Left lobe of liver (tissue), 2 donors: ENCODE measurements at places on chromosomes 2 and 18.

DNA sequence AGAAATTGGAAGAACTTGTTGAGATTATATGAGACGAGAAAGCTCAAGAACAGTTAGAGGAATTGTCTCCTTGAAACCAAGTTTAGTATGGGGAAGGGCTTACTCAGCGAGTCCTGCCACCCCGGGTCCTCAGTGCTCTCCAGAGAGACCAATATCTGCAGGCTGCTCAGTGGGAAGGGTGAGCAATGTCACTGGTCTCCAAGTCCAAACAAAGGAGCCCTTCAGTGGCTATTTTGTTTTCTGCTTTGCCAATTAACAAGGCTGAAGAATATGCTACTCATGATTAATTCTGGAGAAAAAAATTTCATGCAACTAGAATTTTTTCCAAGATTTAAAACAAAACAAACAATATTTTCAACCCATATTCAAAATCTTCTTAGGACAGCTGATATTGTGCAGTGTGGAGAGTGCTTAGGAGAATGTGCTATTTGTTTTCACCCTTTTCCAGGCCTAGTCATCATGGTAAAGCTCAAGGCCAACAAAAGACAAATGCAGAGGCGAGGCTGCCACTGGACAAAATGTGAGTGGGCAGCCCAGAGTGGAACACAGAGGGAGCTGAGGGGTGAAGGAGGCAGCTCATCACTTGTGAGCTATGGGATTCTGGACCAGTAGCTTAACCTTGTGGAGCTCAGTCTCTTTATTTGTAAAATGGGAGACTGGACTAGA is 83.8 kb upstream of the TMEM17 start:
- DNase-seq, result no peak

GRCh38 chr2:106108351-106108750 is 85.8 kb downstream of the UXS1 start:
- no peak for DNase-seq

GRCh38 chr2:61252031-61252430 is 90.0 kb downstream of the C2orf74 start:
- DNase-seq, result no peak

DNA sequence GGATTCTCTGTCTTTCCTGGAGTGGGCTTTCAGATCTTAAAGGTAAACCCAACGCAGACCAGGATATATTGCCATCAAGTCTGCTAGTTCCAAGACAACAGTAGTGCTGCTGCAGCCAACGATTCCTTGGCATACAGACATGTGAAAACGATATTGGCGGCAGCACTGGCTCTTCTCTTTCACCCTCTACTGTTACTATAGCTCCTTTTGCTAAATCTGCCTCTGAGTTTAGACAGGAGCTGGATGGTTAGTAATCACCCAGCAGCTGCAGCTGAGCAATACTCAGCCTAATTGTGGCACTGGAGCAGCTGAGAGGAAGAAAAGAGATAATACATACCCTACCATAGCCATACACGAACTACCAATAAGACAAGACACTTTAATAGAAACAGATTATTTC is 4.0 kb downstream of the YES1 start:
- DNase-seq, result no peak

- DNase-seq, result no peak
Observed at GRCh38 chr2:120637847-120638246, 97.8 kb upstream of the GLI2 start.

DNA sequence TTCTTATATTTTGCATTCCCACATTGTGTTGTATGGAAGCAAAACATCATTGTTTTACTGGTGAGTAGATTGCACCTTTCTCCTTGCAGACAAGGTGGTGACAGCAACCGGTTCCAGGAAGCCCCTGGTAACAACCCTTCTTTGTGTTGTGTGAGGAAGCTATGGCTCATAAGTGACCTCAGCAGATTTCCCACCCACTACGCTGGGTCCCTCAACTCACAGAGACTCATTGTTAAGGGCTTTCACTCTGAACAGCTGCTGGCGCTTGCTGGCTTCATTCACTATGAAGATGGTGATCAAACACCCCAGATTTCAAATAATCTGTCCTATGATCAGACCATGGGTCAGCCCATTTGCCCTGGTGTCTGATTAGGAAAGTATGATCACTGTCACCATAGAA is 53.4 kb downstream of the WIPF1 start:
- DNase-seq, result no peak

DNA sequence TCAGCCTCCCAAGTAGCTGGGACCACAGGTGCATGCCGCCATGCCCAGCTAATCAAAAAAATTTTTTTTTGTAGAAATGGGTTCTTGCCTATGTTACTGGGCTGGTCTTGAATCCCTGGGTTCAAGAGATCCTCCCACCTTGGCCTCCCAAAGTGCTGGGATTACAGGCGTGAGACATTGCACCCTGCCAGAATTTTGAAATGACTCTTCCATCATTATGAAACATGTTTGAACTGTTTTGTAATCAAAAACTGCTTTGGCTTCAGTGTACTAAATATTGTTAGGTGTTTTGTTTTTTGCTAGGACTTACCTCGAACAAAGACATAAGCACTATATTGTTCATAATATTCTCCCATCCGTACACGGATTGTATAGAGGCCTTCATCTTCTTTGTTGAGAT is 55.8 kb downstream of the MYOM1 start:
- DNase-seq, result no peak

GRCh38 chr2:84776011-84776410 is 104.9 kb downstream of the TRABD2A start:
- DNase-seq, result no peak

GRCh38 chr2:86038291-86039081 is 67.2 kb downstream of the POLR1A start:
- no peak for DNase-seq

DNA sequence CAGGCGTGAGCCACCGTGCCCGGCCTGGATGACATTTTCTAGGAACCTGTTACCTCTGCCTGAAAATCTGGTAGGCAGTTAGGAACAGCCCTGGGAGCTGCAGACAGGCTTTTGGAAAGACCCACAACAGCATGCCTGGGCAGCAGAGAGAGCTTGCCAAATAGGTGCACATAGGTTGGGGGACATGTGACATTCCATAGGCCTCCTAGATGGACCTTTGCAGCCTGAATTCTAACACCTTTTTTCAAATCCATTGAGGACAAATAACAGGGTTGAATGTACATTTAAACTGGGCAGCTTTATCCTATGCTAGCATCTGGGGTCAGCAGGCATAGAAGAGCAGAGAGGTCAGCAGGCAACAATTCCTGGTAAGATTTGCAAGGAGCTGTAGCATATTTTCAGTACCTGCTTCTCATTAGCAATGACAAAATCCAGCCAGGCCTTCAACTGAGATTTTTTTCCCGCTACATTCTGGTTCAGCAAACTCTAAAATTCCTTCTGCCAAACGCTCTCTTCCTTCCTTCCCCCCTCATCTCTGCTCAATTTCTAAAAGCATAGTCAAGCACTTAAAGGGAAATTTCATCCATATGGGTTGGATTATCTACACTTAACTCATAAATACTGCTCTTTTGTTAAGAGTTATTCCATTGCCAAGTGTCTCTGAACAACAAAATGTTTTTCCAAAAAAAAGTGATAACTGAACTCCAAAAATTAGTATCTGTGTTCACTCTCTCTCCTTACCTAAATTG is 75.2 kb downstream of the SOWAHC start:
- DNase-seq, result no peak

DNA sequence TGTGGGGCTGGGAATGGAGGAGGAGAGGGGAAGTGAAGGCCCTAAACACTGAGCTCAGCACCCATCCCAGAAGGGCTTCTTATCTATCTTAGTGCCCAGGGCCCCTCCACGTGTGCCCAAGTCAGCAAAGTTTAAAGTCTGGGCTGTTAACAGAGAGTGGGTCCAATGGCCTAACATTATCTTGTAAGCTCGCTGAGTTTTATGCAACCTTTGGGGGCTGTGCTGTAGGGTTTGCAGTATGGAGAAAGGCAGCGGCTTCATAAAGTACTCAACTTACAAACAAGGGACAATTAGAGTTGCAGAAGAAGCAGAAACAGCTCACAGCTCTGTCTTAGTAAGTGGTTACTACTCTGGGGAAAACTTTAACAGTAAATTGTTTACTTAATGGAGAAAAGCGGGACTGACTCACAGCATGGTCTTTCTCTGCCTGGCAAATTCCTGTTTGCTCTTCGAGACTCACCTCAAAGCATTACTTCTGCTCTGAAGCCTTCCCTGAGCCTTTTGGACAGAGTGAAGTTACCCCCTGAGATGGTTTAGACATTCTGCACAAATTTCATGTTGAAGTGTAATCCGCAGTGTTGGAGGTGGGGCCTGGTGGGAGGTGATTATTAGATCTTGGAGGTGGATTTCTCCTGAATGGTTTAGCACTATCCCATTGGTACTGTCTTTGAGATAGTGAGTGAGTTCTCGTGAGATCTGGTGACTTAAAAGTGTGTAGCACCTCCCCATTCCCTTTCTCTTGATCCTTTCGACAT is 9.0 kb downstream of the ENOSF1 start:
- peak; percentile 10 for DNase-seq

- no peak for DNase-seq
Observed at GRCh38 chr2:164797627-164798026, 44.0 kb downstream of the COBLL1 start.

DNA sequence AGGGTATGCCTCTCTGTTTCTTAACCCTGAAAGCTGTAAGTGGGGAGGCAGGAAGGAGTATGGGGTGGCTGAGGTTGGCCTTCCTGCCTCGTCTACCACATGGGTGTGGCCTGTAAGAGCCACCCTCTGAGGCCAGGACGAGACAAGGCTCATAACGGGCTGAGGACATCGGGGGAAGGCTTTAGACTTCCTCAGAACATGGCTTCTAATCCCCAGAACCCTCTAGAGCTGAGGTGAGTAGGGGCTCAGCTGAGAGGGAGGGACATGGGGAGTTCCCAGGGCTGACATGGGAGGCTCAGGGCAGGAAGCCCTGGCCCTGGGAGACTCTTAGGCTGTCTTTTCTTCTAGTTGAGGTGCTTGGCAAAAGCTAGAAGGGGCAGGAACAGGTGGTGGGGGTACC is 36.7 kb downstream of the EMX1 start:
- DNase-seq, result no peak

- no peak for DNase-seq
Observed at GRCh38 chr2:236552581-236553363, 16.9 kb upstream of the ACKR3 start.

DNA sequence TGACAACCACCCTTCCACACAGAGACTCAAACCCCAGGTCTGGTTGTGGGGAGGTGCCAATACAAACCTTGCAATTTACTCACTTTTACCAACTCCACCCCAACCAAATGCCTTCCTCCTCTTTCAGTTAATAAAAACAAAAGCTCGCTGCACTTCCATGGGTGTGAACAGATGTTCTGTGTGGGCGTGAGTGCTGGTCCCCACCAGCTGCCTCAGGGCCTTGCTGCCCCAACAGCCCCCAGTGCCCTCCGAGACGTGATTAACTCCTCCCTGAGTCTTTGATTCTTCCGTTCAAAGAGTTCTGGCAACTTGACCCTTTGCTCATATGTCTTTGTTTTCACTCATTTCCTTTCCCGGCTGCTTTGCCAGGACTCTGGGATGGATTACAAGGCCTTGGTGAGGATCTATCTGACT is 258.9 kb upstream of the CXCR4 start:
- DNase-seq, result no peak

- DNase-seq, result no peak
Observed at GRCh38 chr2:112187805-112188596, 49.8 kb downstream of the FBLN7 start.

GRCh38 chr2:23409248-23409647 is 24.3 kb downstream of the KLHL29 start:
- DNase-seq, result no peak

- DNase-seq, result no peak
Observed at GRCh38 chr2:85134896-85135659, 1.9 kb downstream of the TCF7L1 start.

DNA sequence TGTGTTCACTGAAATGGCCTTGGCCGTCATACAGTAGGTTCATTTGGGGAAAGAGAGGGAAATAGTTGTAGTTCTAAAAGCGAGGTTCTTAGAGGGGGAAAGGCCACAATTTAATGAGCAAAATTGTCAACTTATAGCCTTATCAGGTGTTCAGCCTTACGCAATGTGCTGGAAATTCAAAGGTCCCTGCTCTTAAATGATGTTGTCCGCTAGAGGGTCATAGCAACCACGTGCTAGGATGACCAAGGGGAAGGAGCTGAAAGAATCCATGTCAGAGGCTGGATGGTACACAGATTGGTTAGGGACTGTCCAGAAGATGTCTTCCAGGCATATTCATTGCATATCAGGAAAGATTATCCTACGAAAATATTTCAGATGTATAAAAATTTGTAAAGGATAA is 282.3 kb upstream of the MEX3C start:
- no peak for DNase-seq

DNA sequence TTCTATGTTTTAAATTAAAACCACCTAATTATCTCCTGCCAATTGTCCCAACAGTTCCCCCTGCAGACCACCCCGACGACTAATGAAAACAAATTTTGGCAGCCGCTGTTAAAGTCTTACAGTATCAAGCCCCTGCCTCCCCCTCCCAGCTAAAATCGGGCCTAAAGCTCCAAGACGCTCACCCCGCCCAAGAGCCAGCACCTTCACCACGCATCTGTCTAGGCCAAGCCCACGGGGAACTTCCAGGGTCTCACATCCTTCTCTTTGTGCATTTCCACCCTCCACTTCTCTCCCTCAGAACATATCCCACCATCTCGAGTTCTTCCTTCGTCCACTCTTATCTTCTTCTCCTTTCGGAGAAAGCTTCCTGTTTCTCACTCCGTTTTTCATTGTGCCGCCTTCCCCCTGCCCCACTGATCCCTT is 445 bp downstream of the PRPF40A start:
- no peak for DNase-seq

DNA sequence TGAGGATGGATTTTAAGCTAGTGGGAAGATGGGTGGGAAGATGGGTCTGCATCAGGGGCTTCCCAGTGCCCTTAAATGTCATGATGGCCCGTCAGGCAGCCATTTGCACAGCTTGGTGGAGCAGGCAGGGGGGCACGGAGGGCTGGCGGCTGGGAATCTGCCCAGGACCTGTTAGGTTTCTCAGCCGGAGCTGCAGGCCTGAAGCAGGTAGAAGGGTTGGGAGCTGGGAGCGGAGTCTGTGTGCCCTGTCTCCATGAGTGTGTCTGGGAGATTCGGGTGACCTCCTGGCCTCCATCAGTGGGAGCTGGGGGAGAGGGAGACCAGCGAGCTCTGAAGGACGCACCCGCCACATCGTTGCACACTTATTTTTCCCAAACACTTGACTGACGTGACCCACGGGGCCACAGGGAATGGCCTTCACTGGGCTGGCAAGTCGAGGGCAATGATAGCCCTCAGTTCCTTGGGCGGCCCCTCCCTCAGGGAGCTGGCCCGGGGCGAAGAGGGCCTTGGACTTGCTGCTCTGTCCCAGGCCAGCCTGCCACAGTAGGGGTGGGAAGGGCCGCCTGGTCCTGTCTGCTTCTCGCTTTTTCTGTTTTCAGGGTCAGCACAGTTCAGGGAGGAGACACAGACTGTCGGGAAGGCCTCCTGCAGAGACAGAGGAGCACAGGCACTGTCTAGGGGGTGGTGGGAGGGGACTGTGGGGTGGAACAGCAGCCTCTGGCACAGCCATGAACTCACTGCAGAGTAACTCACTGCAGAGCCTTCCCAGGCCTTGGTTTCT is 236.8 kb downstream of the ZBTB7C start:
- DNase-seq, result no peak

DNA sequence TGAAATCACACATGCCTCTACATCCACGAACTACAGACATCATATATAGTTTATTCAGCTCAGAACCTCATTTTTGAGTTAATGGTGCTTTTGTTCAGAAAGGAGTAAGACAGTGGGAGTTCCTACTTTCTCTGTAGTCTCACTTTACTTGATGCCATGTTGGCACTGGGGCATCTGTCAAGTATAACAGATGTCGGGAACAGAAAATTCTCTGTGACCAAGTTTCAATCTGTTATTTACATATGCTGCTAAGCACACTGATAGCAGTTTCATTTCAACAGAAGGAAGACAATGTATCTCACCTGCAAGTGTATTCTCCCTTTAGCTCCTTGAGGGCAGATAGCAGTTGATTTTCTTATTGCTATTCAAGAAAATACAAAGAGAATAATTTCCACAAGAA is 774.1 kb downstream of the METTL4 start:
- DNase-seq, result no peak
